ENCODE measurements at places on chromosomes 12 and 14.

- DNase-seq: no peak
Measured at GRCh38 chr14:47846008-47846407, 170.6 kb upstream of the MDGA2 start.

- DNase-seq: peak; percentile 34
Measured at GRCh38 chr12:52837781-52838608, 3.9 kb upstream of the KRT79 start.

- peak; percentile 55 for DNase-seq
Measured at GRCh38 chr12:90905691-90906370, 49.1 kb downstream of the CCER1 start.

GRCh38 chr12:99552022-99552421, 95.5 kb upstream of the GARIN6 start:
- no peak for DNase-seq

DNA sequence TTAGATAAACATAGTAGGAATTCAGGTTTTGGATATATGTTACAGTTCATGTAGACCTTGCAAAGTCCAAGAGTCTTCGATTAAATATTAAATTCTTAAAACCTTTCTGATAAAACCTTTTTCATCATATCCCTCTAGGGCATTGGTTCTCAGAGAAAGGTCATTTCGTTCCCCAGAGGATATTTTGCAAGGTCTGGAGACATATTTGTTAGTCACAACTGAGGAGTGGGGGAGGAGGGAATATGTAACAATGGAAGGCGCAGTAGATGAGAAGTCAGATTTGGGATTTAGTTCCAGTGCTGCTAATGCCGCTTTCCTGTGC, 5.3 kb downstream of the TMEM253 start:
- DNase-seq: peak; percentile 75

DNA sequence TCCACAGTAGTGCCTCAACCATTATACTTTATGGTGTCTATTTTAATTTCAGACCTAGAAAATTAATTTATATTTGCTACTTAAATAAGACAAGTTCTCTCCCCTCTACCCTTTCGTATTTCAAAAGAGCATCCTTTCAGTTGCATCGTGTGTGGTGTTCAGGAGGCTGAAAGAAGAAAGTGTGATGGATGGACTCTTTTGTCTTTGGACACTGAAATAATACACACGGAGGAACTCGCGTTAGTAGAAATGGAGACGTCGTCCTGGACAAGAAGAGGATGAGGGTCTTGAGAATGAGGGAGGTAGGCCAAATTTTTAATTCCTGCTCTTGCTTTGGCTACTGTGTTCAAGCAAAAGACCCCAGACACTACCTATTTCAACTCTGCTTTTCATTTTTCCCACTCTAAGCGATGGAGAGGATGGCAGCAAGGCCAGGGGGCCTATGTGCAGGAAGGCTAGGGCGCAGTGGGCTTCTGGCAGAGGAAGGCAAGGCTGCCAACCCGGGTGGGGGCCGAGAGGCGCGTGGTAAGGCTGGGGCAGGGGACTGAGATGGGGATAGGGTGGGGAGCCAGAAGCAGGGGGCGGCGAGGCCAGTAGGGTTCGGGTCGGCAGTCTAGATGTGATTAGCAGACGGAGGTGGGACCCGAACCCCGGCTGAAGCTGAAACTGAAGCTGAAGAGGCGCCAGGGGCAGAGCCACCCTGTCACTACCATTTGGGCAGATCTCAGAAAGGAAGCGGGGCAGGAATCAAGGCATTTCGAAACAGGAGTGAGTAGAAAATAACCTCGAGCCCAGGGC, 722 bp downstream of the TMED8 start:
- no peak for DNase-seq

DNA sequence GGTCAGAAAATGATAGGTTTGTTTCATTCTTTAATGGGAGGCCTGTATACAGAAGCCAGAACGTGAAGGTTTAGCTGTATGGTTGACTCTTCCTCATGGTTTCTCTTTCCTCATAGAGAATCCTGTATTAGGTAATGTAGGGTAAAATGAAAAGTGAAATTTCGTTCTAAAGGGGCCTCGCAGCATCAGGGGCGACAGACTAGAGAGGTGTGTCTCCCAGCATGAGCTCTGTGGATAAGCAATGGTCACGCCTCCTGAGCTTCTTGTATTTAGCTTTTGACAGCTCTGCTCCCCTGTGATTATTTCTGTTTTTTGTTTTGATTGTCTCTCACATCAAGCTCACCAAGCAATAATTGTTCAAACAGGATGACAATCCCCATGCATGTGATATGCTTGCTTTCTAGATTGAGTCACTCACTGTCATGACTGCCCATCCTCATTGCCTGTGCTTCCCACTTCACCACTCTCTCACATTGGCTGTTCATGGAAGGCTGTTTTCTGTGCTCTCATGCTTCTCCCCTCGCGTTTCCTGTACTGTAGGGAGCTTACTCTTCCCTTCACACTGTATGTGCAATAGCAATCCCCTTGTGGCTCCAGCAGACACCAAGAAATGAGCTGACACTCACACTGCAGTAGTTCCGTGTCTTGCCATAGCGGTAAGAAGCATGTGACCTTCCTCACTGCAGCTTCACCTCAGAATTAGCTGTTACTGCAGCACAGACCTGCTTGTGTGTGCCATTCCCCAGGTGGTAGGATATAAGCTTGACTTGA, 44.0 kb downstream of the RAD52 start:
- no peak for DNase-seq

DNA sequence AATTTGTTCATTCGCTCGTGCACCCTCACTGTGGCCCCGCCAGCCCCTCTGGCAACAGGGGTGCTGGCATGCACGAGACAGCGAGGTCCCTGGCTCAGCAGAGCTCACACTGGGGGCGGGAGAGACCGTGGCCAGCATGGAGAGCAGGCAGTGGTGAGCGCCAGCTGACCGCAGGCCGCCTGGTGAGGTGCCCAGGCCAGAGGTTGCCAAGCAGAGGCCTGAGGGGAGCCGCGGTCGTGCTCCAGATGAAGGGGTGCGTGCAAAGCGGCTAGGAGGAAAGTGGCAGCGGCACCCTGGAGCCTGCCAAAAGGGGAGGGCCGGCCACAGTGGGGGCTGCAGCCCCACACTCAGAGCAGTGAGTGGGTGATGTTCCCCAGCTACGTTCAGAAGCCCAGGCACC, 56.1 kb downstream of the CDC42BPB start:
- no peak for DNase-seq

All from fibroblast of mammary gland (primary cell).